ENCODE measurements at places on chromosomes 5 and 9.

GRCh38 chr5:35303152-35303551, 72.9 kb upstream of the PRLR start:
- DNase-seq: no peak

DNA sequence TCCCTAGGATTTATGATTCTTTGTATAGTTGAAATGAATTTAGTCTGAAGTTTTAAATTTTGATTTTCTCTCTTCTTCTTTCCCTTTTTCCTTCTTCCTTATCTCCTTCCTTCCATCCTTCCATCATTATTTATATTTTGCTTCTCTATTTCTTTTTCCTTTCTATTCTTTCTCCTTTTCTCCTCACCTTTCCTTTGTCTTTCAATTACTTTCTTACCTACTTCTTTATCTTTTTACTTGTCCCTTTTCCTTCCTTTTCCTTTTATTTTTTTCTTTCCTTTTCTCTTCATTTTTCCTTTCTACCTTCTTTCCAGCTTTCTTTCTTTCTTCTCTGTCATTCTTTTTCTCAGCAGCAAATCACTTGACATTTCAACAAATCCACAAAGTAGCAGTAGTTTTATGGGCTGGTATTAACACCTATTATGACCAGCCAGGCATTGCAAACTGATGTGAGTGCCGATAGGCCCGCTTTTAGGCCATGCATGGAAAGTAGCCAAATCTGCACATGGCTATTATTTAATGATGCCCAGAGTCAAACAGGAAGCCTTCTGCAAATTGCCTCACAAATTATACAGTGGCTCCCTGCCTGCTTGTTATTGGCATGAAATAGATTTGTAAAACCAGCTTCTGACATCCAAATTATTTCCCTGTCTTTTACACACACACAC, 37.1 kb upstream of the NR3C1 start:
- DNase-seq: no peak

DNA sequence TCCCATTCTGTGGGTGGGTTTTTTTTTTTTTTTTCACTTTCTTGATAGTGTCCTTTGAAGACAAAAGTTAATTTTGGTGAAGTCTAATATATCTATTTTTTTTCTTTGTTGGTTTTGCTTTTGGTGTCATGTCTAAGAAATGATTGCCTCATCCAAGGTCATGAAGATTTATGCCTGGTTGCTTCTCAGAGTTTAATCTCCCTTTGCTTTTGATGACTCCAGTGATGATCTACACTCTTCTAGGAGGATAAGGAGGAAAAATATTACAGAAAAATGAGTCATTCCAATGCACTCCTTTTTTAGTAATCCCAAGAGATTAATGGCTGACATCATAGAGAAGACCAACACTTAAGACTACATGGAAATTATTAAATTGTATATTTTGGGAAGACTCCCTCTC, 79.7 kb upstream of the ICE1 start:
- no peak for DNase-seq

DNA sequence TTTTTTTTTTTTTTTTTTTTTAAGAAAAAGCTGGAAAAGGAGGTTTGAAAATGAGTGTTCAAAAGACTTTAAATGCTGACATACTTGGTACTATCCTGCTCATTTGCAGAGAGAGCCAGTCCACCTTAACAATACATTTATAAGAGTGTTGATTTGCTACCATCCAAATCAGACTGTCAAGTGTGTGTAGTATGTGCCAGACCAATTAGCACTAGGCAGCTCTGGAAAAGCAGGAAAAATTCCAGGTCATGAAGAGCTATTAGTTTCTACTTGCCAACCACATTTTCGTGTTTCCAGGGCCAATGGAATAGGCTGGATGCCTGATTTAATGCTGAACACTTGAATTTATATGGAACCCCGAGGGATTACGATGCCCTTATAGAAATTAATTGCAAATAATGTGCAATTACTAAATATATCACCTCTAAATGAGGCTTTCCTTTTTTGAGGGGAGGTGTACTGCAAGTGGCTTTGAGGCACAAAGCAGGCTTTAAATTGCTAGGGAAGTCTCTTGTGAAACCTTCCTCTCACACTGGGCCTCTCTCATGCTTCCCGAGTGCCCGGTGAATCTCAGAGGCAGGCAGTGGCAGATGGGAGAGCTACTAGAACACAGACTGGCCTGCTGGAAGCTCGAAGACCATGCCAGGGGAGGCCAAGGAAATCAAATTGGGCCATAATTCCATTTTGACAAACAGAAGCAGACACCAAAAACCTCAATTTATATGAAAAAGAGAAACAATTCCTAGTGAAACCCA, 178.7 kb downstream of the PPP2R2B start:
- DNase-seq: no peak

DNA sequence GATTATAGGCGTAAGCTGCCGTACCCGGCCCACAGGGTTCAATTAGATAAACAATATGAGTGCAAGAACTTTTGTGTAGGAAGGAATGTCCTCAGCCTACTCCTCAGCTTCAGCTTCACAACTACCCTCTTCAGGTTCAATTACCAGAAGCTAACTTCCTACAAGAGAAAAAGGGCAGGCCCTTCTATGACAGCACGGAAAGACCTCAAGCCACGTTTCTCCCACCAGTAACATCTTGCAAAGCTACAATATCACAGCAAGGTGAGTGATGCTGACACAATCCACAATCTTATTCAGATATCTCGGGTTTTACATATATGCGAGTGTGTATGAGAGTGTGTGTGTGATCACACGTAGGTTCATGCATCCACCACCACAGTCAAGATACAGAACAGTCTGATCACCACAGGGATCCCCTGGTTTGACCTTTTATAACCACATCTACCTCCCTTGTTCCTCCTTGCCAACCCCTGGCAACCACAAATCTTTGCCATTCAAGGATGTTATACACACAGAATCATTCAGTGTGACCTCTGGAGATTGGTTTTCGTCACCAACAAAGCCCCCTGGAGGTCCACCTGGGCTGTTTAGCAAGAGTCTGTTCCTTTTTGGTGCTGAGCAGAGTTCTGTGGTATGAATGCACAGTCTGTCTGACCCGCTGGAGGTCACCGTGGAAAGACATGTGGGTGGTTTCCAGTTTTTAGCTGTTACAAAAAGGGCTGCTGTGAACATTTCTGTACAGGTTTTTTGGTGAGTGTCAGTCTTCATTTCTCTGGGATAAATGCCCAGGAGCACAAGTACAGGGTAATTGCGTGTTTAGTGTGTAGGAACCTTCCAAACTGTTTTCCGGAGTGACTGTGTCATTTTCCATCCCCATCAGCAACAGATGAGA, 38.2 kb downstream of the IPPK start:
- no peak for DNase-seq

- no peak for DNase-seq
Measured at GRCh38 chr5:72387985-72388384, 67.8 kb downstream of the PTCD2 start.

GRCh38 chr5:150052956-150053712, 33.2 kb downstream of the CSF1R start:
- no peak for DNase-seq

DNA sequence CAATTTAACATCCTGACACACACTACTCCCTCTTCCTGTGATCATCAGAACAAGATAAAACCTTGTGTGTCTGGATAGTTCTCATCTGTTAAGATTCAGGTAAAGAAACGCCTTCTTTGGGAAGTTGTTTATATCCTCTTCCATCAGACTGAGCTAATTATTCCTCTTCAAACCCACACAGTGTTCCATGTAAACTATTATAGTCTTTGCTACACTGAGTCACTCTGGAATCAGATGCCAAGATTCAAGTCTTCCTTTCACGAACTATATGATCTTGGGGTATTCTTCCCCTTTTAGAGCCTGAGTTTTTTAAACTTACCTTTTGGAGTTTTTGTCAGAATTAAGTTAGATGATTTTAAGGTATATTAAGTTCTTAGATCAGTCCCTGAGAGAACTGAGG, 2.0 kb downstream of the OR1J1 start:
- DNase-seq: no peak

- DNase-seq: no peak
Measured at GRCh38 chr5:14487897-14488570, 93.6 kb upstream of the OTULINL start.

- DNase-seq: no peak
Measured at GRCh38 chr5:137312011-137312410, 187.1 kb downstream of the SPOCK1 start.

GRCh38 chr5:157944077-157944633, 85.2 kb upstream of the CLINT1 start:
- no peak for DNase-seq

- DNase-seq: no peak
Measured at GRCh38 chr9:4690144-4690543, 10.8 kb downstream of the CDC37L1 start.

GRCh38 chr5:135472141-135472540, 20.0 kb upstream of the TIFAB start:
- no peak for DNase-seq

GRCh38 chr5:57598097-57598496, 115.5 kb upstream of the ACTBL2 start:
- DNase-seq: no peak

DNA sequence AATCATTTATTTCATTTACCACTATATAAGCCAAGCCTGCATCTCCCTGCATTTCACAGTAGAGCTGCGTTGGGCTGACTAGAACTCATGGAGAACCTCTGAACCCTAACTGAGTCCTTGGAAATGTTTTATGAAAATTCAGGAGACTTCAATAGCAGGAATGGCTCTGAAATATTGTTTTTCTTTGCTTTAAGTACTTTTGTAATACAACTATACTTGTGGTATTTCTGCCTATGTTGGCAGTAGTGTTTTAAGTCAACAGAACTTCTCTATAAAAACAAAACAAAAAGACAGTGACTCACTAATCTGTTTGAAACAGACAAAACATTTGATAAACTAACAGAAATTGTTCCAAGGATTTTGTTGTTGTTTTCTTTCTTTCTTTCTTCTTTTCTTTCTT, 489.2 kb upstream of the MEF2C start:
- DNase-seq: no peak

DNA sequence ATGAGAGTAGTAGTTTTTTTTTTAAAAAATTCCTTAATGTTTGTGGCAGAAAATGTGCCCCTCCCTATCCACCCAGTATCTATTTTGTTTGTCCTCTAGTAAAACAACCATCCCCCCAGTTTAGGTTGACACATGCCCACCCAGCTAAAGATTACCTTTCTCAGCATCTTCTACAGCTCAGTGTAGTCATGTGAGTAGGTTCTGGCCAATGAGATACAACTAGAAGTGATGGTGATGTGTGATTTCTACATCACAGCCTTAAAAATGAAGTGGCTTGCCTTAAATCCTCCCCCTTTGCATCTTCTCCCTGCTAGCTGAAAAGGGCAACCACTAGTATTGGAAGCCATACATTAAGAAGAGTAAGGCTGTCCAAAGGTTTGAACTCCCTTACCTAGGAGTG, 14.9 kb downstream of the CHD1 start:
- DNase-seq: no peak

DNA sequence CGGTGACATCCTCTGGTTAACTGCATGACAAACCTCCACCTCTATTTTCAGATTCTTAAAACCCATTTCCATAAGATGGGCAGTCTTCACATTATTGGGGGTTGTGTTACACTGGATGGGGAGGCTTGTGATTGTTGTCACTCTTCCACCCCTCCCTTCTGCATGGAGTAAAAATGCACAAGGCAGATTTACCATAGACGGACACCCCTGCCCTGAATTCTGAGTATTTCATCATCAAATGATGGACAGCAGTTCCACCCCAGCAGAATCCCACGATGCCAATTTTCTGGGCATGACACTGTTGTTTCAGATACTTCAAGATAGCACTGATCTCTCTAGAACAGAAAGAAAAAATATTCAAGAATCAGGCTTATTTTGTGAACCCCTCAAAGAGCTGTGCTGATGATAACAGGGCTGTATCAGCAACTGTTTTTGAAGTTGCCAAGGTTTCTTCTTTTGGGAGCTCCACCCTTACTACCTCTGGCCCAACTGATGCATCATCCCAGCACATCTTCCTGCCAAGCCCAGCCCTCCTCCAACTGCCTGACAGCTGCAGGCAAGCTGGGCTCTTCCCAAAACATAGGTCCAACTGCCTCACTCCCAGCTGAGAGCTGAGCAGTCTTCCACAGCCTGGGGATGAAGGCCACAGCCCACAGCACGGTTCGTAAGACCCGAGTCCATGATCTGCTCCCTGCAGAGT, 21.4 kb downstream of the CMBL start:
- DNase-seq: no peak

- DNase-seq: no peak
Measured at GRCh38 chr5:180865981-180866695, 5.1 kb upstream of the ZFP62 start.

GRCh38 chr9:3648722-3649246, 123.0 kb upstream of the RFX3 start:
- no peak for DNase-seq

DNA sequence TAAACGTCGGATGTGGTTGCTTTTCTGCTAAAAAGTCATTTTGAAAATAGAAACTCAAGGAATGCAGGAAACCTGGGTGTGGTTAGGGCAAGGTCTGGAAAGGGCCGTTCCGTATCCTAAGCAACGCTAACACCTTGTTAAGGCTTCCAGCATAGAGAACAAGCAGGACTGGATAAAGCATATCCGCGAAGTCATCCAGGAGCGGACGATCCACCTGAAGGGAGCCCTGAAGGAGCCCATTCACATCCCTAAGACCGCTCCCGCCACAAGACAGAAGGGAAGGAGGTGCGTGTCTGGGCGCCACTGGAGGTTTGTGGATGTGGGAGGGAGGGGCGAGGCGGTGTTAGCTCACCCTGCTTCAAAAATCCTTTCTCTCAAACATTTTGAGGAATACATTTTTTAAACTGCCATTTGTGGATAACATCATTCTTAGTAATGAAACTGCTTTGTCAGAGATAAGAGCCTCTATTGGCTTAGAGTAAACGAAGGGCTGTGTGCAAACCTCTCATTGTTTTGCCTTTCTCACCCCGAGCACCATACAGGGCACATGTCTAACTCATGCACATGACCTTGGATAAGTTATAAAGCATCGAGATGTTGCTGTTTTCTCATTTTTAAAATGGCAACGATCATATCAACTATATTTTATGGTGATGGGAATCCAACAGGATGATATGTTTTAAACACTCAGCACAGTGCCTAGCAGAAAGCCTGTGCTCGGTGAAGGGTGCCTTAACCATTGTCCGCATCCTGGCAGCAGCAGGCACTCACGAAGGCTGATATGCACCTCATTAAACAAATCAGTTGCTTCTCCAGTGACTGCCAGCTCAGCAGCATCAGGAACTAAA, 175.7 kb upstream of the OTULINL start:
- DNase-seq: no peak

DNA sequence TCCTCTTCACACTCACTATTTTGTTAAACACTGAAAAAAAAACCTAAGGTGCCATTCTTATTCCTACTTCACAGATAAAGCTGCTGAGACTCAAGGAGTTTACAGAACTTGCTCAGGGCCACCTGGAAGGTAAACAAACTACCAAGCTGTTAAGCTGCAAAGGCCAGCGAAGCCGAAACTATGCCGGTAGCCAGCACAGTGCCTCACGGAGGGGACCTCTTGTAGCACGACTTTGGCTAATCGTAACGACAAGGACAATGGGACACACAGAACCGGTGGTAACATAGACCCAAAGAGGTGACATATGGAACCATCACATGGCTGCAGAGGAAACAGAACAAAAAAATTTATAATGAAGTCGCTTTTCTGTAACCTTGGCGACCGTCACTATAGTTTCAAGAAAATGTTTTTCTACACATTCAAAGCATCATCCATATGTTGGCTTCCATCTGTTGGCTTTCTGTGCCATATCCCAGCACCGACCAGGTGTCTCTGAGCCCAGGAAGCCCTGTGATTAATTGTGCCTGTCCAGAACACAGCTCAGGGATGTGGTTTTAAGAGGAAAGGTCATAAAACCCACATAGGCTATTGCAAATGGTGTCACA, 60.3 kb downstream of the S1PR3 start:
- DNase-seq: no peak

GRCh38 chr9:120350596-120350995, 229.4 kb downstream of the CDK5RAP2 start:
- no peak for DNase-seq

GRCh38 chr5:34695275-34696027, 39.3 kb downstream of the RAI14 start:
- no peak for DNase-seq

Measured in stimulated activated CD4-positive, alpha-beta T cell treated with anti-CD3 and anti-CD28 coated beads, Interleukin-4, amount 100 ng/mL, for 1 hour (primary cell).